Activated T-helper 1 cell treated with anti-CD3 and anti-CD28 coated beads, Interleukin-2, amount 50 U/mL, for 16 hours (primary cell): ENCODE measurements at places on chromosomes 1 and 21.

GRCh38 chr1:83764209-83764608 lies 234.7 kb downstream of the TTLL7 start:
- DNase-seq: no peak

DNA sequence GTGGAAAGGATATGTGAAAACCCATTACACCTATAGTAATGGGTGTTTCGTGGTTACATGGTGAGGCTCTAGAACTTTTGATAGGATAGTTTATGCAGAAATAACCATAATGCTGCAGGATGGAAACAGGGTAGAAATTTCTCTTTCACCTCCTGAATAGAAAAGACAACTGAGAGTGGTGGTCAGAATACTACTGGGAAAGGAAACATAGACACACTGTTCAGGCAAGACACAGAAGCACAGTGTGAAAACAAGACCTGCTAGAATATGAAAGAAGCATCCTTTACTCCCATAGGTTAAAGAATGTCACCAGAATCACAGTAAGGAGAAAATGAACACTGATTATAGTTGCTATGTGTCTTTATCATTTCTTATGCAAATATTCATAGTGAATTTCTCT lies 496.6 kb downstream of the DPYD start:
- DNase-seq: no peak

DNA sequence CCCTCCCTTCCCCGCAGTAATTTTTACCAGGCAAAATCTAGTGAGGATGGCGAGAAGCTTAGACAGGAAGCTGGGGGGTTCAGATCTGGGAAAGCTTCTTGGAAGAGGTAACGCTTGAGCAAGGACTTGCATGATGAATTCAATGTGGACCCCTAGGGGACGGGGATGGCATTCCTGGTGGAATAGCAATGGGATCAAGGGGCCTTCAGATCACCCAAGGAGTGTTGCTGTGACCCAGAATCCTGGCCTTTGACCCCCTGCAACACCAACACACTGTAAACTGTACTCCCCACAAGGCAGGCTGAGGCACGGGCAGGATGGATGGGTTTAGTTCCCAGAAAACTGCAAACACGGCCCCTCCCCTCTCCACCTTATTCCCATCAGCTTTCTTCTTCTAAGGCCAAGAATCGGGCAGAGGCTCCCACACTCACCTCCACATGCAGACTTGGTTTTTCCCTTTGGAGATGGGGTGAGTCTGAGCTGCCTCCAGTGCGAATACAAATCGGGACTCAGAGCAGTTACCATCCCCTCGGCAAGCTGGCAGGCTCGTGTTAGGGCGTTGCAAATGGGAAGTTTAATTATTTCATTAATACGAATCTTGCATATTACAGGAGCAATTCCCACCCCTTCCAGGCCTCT lies 20.1 kb downstream of the DISP3 start:
- DNase-seq: no peak

- no peak for DNase-seq
Observed at GRCh38 chr1:116230712-116231111, 119.5 kb downstream of the MAB21L3 start.

DNA sequence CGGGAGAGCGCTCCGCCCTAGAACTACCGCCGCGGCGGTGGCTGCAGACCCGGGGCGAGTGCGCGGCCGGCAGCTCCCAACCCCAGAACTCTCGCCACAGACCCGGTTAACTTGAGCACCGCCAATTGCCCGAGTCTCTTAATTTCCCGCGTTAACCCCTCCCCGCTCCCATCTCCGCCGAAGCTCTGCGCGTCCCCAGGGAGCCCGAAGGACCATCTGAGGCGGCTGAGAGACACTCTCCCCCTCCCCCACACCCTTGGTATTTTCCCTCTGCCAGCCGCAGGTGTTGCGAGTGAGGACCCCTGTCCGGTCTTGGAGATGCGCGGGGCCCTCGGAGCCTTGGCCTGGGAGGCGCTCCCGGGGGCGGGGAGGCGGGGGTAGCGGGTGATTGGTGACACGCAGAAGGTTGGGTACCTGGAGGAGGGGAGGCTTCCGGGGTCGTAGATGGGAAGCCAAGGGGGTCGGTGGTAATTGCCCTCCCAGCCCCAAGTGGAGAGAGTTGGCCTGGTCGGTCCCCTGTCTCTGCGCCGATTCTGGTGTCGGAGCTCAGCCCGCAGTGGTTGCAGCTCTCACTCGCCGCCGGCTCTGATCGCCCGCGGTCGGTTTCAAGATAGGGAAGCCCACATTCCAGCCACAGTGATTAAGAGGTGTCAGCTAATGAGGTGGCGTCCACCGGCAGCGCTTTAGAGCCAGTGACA lies 858 bp upstream of the SUSD4 start:
- DNase-seq: no peak

DNA sequence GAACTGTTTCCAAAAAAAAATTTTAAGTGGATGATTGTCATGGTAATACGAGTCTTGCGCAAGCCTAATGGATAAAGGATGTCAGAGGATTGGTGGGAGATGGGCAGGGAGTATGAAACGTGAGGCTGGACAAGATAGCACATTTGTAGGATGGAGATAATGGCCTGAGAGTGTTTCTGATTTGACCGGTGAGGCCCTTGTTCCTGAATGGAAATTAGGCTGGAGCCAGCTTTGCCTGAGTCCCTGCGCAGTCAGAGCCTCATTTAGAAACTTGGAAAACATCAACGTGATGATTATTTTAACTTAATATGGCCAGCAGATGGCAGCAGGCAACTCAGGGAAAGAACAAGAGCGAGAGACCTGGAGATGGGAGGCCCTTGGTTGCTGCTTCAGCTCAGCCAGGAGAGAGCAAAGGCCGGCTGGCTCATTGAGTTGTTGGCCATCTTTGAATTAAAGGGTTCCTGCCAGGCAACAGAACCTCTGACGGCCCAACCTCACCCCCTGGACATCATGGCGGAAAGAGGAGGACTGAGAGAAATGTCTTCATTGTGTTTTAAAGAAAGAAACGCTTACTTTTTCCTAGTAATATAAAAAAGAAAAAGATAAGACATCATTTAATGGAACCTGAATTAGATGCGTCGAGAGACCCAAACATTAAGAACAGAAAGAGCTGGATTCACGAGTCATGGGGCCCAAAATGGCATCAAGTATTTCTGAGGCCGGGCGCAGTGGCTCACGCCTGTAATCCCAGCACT lies 80.3 kb downstream of the SELENOF start:
- peak; percentile 13 for DNase-seq

DNA sequence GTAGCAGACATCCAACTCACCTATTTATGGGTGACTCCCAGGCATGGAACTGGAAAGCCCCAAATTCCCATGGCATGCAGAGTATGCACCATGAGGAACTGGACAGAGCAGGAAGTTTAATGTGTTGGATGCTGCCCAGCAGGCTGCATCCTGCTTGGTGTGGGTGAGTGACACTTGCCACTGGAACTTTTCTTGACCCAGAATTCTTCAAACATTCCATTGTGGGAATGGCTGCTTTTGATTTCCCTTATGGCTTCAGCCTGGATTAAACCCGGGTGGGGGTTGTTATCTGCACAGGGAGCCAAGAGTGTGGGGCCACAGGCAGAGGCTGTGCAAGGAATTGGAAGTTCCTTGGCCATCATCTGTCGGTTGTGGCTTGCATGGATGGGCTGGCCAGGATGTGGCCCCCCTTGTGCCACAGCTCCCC lies 26.9 kb upstream of the BACE2 start:
- no peak for DNase-seq

DNA sequence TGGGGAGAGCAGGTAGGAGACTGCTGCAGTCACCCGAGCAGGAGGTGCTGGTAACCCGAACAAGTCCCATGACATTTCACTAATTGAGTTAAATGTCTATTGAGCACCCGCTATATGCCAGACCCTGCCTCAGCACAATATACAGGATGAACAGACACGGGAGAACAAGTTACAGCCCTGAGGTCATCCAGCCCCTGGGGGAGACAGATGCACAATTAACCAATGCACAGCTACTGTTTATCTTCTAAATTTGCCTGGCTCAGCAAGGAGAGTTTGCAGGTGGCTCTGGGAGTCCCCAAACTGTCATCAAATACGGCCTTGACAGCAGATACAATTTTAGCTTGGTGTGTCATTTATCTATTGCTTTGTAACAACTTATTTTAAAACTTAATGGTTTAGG lies 18.1 kb downstream of the CITED4 start:
- DNase-seq: no peak

DNA sequence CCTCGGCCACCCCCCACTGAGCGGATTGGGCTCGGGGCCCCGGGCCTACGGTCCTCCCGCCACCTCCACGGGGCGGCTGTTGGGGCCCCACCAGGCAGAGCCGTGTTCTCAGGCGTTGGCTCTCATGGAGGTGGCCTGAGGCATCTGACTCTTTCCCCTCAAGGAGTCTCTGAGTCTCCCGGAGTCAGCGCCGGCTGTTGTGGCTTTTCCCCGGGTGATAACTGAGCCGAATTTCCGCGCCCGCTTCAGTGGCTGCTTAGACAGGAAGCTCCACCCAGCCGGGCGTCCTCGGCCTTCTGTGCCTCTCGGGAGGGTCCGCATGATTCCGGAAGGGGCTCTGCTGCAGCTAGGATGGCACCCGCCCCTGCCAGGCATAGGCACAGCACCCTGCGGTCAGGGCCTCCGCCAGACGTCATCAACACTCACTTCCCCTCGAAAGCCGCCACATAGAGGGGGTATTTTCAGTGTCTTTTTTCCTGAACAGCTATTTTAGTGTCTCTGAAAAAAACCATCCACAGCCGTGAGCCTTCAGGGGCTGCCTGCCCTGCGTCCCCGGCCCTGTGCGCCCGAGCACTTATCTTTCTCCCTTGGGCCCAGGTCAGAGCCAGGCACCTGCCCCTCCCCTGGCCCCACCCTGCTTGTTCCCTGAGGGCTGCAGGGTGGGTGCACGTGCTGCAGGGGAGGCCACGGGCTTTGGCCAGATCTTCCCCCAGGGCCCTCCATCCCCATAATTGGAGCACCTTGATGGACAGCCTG lies 72.9 kb downstream of the SKI start:
- peak; percentile 78 for DNase-seq

DNA sequence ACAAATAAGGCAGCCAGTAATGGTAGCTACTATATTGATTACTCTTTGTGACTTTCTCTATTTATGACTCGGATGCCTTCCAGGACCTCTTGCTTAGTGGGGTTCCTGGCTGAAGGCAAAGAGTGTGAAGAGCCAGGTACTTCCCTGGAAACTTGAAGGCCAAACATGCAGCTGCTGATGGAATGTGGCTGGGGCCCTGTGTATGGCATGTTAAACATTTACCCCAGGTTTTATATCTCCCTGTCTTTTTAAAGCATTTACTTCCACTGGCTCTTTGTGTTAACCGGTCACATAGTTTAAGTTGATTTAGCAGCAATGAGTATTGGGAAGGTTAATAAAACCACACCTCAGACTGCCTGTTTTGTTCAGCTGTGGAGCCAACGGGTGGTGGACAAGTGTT lies 45.7 kb upstream of the PAXBP1 start:
- no peak for DNase-seq

GRCh38 chr1:214902636-214903320 lies 179.8 kb upstream of the KCNK2 start:
- no peak for DNase-seq

DNA sequence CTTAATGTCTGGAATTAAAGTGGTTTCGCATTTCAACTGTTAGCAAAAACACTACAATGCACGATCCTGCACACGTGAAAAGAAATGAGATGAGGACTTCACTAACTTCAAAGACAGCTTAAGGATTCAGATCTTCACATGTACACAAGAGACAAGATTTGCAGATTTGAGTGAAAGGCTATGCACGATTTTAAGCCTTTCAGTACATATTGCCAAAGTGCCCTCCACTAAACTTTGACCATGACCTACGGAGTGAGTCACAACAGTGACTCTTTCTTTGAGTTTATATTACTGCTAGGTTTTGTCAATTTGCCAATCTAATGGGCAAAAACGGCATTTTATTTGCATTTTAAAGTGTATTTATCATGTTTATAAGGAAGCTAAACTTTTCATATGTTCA lies 41.2 kb upstream of the CR1L start:
- DNase-seq: no peak

DNA sequence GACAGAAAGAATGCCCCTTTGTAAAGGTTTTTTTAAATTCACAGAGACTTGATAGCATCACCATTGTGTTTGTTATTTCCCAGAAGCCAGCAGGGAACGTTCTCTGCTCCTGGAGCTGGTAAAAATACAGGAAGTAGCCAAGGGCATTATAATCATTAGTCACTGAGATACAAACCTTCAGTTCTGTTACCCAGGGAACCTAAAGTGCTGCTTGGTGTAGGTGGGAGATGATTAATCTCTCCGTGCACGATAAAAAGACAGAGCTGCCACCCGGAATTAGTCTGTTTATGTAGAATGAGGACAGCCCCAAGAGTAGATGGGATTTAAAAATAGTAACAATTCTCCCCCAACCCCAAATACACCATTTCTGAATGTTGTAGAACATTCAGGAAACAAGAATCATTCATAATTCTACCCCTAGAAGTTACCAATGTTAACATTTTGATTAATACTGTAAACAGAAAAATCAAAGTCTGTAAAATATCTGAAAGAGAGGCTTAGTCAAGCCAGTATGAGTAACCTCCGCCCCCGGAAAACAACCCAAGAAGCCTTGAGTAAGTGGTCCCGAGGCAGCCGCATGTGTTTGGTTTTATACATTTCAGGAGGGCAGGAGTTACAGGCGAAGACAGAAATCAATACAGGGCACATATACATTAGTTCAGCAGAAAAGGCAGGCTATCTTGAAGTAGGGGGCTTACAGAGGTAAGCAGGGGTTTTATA lies 45.3 kb upstream of the CTBS start:
- peak; percentile 14 for DNase-seq

DNA sequence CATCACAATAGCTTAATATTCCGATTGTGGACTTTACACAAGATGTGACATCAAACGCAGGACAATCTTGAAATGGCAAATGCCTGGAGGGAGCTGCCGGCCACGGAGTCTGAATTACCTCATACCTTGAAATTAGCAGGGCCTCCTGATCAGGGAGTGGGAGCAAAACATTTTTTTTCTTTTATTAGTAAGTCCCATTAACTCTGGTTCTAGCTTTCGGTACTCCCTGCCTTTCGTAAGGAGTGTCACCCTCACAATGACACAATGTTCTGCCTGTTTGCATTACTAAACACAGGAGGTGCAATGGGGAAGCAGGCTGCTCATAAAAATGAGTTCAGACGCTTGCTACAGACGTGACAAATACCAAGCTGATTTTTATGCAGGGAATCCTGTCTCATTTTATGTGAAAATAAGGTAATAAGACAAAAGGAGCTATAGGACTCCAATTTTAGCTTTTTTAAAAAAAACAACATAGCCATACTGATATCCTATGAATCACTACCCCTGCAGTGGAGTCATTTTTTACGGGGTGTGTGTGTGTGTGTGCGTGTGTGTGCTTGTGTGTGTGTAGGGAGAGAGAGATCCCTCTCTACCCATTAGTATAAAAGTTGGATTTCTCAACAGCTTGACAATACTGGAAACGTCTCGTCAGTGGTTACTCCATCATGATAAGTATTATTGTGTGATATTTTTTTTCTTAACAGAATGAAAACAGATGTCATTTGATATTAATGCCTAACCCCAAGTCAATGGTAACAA lies 205.1 kb upstream of the RUNX1 start:
- no peak for DNase-seq
